ENCODE measurements at places on chromosomes 6 and 20.

GRCh38 chr6:55774286-55775028 is 100.9 kb downstream of the BMP5 start:
- DNase-seq: no peak

- DNase-seq: no peak
Measured at GRCh38 chr6:26215585-26216358, 128.5 kb downstream of the HFE start.

- DNase-seq: no peak
Measured at GRCh38 chr6:13012977-13013680, 296.6 kb downstream of the PHACTR1 start.

GRCh38 chr20:57662456-57663240 is 42.4 kb upstream of the ZBP1 start:
- DNase-seq: no peak

GRCh38 chr6:162026843-162027242 is 700.7 kb downstream of the PRKN start:
- no peak for DNase-seq

- DNase-seq: no peak
Measured at GRCh38 chr6:7215798-7216231, 97.2 kb downstream of the SSR1 start.

DNA sequence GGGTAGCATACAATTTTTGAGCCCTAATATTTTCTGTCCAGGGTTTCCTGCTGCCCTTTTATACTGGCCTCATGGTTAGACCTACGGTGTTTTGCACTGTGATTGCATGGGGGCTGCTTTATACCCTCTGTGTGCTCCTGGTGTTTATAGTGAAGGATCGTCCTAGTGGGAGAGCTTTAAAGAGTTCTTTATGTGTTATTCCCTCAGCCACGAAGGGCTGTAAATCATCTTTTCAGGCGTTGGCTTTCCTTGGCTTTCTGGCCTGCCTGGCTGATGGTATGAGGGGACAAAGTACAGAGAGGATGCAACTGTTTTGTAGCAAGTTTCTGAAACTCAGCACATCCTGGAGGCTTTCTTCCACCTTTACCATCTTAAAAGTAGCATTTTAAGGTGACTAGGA is 464.3 kb downstream of the EPM2A start:
- DNase-seq: no peak

GRCh38 chr6:98828211-98828788 is 6.1 kb upstream of the POU3F2 start:
- DNase-seq: no peak

Data from esophagus squamous epithelium (tissue), 5 donors.